ENCODE measurements at places on chromosomes 11 and 22.

DNA sequence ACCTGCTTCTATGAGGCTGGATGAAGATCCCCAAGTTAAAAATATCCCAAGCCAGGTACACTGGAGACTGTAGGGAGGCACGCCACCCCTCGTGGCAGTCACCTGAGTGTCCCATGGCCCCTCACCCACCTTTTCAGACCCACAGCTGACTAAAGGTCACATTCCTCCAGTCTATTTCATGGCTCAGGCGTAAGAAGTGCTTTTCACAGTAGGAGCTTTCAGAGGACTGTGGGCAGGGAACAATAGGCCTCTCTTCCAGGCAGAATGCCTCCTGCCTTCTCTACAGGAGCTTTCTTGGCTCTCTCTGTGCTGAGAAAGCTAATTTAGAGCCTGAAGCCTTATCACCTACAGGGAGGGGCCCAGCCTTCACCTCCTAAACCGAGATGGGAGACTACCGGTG is 73.8 kb downstream of the C11orf58 start:
- DNase-seq: no peak

DNA sequence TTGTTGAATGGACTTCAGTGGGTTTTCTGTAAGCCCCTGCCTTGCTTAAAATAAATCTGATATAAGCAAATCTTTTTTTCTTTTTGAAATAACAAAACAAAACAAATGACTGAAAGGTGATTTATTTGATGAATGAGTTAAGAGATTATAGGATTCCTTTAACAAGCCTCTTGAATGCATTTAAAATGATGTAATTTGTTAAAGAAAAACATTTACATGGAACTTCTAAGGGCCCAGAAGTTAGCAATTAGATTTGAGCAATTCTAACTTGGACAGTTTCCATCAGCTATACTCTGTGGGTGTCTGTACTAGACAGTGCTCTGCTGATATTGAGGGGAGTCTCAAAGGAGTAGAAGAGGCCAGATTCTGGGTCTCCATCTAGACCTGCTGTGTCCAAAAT is 143.5 kb upstream of the RAG2 start:
- no peak for DNase-seq

DNA sequence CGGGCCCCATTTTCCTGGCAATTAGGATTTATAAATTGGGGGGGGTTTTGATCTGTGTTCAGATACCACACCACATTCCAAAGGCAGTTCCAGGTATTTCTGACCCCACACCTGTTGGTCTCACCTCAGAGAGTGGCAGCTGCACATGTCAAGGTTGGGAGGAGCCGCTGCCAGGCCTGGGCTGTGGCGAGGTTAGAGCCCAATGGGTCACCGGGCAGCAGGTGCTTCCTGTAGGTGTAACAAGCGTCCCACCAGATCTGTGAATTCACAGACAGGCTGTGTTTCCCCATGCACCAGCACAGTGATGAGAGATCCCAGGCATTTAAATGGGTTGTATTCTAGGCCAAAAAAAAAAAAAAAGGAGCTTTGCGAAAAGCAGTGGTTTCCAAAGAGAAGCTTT is 58.6 kb downstream of the CABIN1 start:
- DNase-seq: no peak

- peak; percentile 43 for DNase-seq
Measured at GRCh38 chr11:9914064-9914463, 250.2 kb downstream of the SWAP70 start.

DNA sequence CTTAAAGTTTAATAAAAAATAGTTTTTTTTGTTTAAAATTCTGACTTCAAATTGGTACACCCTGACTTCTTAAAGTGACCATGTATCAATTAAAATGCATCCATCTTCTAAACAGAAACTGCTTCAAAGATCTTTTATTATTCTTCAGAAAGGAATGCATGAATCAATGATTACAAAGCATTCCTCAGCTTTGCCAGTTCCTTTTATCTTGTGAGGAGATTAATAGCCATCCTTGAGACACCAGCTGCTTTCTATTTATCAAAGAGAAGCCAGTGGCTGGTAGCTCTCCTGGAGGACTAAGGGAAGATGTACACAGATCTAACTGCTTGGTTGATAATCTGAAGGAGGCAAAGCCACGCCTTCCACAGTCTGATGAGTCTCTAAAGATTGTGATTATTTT is 2222.5 kb downstream of the LRRC4C start:
- no peak for DNase-seq
